ENCODE measurements at places on chromosomes 4 and X.
A peak's percentile ranks its signal among the peaks of the same experiment; 100 is the strongest.

DNA sequence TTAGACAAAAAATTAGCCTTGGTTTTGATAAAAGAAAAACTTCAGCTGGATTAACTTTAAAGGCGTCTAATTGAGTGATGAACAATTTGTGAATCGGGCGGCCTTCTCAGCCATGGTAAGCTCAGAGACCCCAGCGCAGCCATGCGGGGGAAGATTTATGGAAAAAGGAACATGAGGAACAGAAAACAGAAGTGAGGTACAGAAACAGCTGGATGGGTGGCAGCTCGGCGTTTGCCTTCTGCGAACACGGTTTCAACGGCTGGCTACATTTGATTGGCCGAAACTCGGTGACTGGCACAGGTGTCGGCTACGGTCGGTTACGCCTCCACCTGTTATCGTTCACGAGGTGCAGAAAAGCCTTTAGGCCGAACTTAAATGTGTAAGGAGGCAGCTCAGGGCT, 401.4 kb upstream of the FAT1 start:
- DNase-seq, result no peak

DNA sequence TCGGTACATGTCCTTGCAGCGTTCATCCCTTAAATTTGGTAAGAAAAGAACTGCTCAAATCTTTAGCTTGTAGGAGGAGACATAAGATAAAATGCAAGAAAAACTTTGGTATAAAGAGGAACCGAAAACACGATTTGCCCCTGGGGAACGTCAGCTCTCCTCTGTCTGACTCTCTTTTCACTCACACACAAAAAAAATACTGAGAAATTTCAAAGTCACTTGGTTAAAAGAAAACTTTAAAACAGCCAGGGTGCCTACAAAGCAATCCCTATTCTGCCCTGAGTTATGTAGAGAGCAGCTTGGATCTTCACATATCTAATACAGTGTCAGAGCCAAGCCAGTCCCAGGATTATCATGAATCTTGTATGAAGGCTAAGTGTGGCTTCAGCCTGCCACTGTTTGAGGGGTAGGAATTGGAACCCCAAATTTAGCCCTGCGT, 248.5 kb upstream of the CXXC4 start:
- DNase-seq, result no peak

DNA sequence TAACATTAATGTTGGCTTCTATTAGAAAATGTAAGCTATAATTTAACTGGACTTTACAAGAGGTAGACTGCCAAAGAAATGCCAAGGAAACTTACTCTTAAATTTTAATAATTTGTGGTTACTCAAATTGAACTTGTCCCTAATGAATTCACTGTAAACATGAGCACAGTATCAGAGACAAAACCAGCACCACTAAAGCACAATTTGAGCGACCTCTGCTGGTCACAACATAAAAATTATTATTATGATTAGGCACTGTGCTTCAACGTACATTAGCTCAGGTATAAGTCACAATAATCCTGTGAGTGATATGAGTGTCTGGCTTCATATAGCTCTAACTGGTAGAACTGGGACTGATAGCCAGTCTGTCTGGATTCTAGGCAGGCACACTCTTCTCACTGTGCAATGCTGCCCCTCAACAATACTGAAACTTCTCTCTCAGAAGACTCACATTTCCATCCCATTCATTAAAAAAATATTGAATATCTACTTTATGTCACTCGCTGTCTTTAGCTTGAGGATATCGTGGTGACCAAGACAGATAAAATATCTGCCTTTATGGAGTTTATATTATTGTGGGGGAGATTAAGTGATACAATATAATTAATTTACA, 8.0 kb downstream of the NUDT6 start:
- DNase-seq, result no peak

DNA sequence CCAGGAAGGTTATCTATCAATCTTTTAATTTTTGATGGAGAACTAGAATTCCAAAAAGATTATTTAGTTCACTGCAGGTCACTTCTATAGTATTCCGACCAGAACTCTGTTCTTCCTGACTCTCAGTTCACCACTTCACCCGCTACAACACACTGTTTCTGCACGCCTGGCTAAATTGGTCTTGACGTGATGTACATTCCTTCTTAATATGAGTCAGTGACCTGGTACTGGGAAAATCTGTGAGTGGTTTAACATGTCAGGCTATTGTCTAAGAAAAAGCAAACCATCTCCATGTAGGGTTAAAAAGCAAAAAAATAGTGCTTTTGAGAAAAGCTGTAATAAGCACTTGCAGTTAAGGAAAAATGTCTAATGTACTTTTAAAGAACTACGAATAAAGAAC, 120.4 kb downstream of the NDST3 start:
- no peak for DNase-seq

DNA sequence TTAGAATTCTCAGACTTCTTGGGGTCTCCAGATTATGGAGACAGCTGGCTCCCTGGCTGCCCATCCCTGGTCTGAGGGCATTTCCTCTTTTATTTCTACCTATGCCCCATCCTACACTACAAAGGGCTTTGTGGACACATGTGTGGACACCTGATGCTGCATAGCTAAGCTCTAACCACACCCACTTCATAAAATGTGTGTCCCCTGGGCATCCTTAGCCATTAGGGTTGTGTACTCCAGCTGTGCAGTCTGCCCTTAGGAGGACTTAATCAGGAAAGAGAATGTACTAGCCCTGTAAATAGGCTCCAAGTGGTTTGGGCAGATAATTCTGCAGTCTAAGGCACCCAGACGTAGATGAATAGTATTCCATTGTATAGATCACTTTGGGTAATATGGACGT, 47.0 kb downstream of the COQ2 start:
- DNase-seq, result no peak

GRCh38 chr4:128974136-128974581, 119.2 kb downstream of the SCLT1 start:
- peak; percentile 43 for DNase-seq

DNA sequence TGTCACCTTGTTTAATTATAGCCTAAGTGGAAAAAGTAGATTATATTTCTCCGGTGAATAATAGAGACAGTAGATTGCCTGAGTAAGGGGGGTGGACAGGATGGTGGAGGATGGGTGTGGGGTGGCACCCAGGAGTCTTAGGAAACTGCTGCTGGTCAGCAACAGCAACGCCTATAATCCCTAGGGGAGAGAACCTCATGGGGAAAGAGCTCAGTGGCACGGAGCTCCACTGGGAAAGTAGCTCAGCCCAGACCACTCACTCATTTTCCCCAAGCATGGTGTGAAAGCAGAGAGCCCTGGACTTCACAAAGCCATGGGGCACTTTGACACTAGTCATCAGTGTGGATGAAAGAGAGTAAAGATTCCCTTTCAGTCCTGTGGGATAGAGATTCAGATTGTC, 31.1 kb downstream of the METTL14 start:
- no peak for DNase-seq

- peak; percentile 23 for DNase-seq
These were observed 14.1 kb downstream of the GRK4 start for GRCh38 chr4:2977211-2978088.

GRCh38 chrX:27706526-27706925, 101.3 kb upstream of the MAGEB10 start:
- DNase-seq, result no peak

GRCh38 chr4:76931576-76932276, 17.8 kb upstream of the SEPTIN11 start:
- no peak for DNase-seq

DNA sequence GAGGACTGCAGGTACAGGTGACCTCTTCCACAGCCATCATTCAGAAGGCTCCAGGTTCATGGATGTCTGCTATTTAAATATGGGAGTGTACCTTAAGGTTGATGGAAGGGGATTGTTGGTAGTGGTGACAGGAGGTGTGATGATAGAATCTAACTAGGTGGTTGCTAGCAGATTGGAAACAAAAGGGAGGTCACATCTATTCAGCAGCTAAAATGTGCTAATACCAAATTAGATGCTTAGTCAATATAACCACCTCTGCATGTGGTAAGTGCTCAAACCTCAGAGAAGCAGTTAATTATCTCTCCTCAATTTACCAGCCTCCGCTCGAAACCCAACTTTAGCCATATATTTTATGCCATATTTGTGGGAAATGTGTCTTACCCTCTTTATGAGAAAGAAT, 98.7 kb upstream of the CCSER1 start:
- no peak for DNase-seq

DNA sequence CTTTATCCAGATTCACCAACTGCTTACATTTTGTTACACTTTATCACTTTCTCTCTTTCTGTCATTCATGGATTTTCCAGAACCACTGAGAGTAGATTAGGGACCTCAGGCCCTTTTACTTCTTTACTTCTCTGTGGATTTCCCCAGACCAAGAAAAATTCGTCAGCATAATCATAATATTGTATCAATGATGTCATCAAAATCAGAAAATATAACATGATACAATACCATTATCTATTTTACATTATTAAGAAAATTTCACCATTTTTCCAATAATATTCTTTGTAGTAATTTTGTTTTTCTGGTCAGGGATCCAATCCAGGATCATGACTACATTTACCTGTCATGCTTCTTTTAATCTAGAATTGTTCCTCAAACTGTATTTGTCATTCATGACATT, 494.2 kb downstream of the IQCM start:
- DNase-seq, result no peak

DNA sequence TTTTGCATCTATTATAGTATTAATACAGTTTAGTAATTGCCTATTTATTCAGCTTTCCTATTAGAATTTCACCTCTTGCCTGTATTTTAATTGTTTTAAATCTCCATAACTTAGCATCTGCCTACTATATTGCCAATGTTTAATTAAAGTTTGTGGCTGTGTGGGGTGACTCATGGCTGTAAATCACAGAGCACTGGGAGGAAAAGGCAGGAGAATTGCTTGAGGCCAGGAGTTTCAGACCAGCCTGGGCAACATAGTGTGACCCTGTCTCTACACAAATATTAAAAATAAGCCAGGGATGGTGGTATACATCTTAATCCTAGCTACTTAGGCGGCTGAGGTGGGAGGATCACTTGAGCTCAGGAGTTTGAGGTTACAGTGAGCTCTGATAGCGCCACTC, 14.5 kb upstream of the CCSER1 start:
- DNase-seq, result no peak

DNA sequence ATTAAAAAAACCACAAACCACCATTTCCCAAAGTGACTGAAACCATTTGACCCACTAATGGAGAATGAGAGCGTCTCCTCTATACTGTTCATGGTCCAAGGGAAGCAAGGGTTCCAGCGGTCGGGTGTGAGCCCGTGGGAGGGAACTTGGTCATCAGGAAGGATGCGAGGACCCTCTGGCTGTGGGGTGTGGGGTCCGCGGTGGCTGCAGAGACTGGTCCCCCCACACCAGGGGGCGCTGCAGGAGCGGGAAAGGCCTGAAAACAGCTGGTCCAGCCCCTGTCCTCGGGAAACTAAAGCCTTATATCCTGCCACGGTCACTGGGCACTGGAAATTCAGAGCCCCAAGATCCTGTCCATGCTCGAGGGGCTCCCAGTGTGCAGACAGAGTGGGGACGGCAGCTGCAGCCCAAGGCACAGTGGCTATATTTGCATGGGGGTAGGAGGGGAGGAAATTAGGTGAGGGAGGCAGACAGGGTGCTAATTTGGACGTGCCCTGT, 4.3 kb downstream of the BLOC1S4 start:
- DNase-seq, result no peak

- DNase-seq, result no peak
These were observed 39.8 kb downstream of the ANXA3 start for GRCh38 chr4:78591404-78591803.

DNA sequence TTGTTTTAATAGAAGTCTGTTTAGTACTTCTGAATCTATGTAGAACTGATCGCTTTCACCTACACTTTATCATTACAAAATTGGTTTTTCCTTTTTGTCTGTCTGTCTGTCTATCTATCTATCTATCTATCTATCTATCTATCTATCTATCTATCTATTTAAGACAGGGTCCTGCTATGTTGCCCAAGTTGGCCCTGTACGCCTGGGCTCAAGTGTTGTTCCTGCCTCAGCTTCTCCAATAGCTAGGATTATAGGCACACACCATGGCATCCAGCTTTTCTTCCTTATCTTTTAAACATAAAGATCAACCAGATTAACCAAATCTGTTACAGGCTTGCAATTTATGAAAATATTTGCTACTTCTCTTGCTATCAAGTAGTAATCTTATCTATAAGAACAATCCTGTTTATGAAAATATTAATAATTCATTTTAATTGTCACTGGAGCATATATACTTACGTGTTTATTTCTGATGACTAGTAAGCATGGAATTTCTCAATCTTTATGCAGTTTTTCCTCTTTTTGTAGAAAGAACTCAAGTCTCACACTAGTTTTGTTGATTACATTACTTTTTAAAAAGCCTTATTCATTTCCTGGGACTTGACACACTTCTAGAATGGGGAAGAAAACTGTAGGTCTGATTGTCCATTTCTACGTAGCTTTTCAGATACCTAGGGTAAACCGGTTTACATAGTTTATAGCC, 24.5 kb downstream of the KIAA0232 start:
- no peak for DNase-seq

DNA sequence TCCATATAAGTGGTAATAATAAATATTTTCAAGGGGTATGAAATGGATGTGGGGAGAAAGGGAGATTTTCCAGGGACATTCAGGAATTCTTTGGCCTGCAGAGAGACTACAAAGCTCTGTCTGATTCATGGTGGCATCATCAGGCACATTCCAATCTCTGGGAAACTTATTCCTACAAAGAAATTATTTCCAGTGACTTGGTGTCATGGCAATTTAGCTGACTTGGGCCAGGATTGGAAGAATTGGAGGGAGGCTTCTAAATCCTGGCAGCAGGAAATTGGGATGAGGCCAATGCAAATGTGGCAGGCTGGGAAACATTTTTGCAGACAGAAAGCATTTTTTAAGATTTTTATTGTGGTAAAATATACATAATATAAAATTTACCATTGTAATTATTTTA, 204.6 kb downstream of the RTL9 start:
- DNase-seq, result no peak

DNA sequence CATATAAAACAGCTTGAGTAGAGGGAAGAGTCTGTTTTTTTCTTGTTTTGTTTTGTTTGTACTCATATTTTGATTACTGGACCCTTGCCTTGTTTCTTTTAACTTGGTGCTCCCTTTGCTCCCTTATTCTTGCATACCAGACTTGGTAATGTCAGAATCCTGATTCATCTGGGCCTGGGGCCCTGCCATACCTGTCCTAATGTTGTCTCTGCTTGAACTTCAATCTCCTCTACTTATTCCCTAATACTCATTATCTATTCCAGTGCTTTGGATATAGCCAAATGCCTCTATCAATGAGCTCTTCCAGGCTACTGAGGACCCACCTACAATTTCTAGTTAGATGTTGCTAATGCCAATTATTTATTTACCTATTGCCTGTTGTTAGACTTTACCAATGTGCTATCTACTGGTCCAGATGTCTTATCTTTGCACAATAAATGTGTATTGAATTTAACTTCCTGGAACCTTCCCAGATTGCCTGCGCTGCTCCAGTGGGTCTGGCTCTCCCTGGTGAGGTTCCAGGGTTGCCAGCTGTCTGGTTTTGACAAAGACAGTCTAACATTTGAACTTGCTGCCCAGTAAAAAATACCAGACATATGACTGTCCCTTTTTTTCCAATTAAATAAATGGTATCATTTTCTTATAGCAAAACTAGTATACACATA, 64.4 kb upstream of the ACSL4 start:
- DNase-seq, result peak; percentile 1

DNA sequence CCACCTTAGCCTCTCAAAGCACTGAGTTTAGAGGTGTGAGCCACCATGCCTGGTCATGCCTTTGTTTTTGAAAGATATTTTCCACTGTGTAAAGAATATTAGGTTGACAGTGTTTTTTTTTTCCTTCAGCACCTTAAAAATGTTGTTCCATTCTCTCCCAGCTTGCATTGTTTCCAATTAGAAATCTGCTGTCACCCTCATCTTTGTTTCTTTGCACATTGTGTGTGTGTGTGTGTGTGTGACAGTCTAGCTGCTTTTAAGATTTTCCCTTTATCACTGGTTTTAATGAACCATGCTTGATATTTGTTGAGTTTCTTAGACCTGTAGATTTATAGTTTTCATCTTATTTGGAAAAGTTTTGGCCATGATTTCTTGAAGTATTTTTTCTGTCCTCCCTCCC, 79.0 kb upstream of the NKX1-1 start:
- DNase-seq, result no peak

Measured in LNCaP clone FGC (cell line).